ENCODE measurements at places on chromosomes 1 and 21.

- DNase-seq = no peak
These were observed 65.2 kb downstream of the OLFML2B start for GRCh38 chr1:161958425-161958824.

DNA sequence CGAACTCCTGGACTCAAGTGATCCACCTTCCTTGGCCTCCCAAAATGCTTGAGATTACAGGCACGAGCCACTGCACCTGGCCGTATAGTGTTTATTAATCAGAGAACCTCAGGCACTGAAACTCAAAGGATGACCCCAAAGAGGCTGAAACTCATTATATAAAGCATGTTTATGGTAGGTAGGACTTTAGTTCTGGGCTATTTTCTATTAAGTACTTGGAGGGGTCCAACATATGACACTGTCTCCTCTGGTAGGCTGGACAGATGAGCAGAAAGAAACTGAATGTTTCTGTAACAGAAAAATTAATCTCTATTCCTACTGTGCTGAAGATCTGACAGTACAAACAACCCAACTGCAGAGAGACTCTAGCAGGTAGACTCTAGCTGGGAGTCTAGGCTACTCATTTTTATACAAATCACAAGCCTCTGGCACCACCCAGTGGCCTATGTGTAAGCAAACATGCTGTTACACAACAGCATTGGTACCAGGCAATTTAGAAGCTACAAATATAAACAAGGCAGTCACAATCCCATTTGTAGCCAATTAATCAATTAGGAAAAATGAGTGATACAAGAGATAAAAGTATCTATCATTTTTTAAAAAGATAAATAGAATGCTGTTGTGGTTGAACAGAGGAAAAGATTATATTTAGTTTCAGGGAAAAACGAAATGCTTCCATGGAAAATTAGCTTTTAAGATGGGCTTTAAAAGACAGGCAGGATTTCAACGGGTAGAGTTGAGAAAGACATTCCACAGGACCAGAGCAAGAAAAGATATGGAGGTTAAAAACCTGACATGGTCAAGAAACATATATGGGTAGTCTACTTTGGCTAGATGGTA is 10.4 kb downstream of the DCAF8 start:
- peak; percentile 81 for DNase-seq

GRCh38 chr1:208935517-208936187 is 647.9 kb upstream of the CAMK1G start:
- no peak for DNase-seq

- no peak for DNase-seq
These were observed 129.9 kb upstream of the ZRANB2 start for GRCh38 chr1:71210718-71211117.
